ENCODE measurements at places on chromosomes 3 and 15. TPM values are rescaled to one million over a fixed set of nuclear protein-coding genes. Genes with fewer than 3 reads are reported as not detected.

- DNase-seq = no peak
Measured at GRCh38 chr15:68249058-68249713, 19.7 kb upstream of the CLN6 start.

GRCh38 chr3:103949693-103950092 lies 1417.0 kb upstream of the ALCAM start:
- no peak for DNase-seq

Gene LRTM1
- not detected for total RNA-seq

GRCh38 chr15:83571820-83572707 lies 81.9 kb upstream of the ADAMTSL3 start:
- DNase-seq = no peak

GRCh38 chr15:88250826-88251225 lies 5.7 kb downstream of the NTRK3 start:
- DNase-seq = no peak

Gene ATP8B4
- total RNA-seq = under 0.01 TPM

Gene GOLGA8R
- total RNA-seq = 0.72 TPM

DNA sequence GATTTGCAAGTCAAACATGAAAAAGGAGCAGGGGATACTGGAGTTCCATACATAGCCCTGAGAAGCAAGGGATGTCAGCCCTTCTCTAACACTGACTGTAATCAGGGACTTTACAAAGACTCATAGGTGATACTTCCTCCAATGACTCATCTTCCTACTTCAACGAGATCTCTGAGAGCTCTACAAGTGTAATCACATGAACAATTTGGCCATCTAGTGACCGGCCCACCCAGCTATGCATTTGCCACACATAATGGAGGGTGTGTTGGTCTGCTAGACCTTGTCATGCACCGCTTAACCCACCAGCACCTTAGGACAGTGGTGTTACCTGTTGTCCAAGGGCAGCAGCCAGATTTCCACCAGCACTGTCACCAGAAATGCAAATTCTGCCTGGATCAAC lies 75.3 kb downstream of the NCEH1 start:
- DNase-seq = no peak

DNA sequence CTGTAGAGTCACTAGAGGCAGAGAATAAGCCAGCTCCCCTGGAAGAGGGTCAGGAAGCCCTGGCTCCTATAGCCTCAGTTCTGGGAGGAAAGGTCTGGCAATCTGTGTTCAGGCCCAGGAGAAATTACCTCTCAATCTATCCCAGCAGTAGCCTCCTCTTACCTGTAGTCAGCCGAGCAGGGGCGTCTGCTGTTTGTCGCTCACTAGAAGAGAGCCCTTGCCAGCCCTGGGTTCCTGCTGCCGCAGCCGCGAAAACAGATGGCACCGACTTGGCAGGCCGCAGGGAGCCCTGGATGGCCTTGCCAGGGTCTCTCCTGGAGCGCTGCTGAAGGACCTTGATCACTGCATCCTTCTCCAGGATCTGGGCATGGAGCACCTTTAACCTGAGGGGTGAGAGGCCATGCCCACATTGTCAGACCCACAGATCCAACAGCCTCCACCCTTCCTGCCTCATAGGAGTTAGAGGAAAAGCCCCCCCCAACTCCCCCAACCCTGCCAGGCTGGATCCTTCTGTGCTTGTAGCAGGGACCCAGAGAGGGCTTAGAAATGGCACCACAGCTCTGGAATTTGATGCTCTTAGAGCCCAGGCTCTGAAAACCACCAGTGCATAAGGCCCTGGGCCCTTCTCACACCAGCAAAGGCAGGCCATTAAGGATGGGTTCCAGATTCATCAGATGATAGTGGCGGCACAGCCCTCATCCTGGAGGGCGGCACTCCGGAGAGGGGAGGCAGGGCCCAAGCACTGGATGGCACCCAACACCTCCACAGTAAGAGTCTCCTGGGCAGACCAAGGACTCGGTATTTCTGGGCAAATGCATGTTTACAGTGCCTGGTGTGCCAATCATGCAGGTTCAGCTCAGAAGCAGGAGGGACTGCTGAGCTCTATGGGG lies 14.9 kb downstream of the AMOTL2 start:
- DNase-seq = no peak

GRCh38 chr3:110667216-110667615 lies 404.4 kb upstream of the NECTIN3 start:
- no peak for DNase-seq

DNA sequence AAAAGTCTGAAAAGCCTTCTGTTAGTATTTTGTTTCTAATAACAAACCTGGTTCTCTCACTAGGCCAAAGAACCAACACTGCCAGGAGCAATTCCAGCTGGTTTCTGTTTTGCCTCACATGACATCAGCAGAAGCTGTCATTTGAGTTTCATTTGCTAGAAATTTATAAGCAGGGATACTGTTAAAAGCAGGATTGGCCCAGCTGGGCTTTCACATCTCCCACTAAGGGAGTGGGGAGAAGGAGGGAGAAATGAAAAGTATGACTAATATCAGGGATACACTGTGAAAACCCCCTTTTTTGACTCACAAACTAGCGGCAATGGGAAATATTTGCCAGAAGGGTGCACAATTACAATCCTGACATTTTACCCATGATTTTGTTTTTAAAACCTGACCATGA lies 5.3 kb downstream of the CCDC80 start:
- DNase-seq = peak; percentile 88

- no peak for DNase-seq
Measured at GRCh38 chr3:87498358-87499080, 222.1 kb upstream of the POU1F1 start.

DNA sequence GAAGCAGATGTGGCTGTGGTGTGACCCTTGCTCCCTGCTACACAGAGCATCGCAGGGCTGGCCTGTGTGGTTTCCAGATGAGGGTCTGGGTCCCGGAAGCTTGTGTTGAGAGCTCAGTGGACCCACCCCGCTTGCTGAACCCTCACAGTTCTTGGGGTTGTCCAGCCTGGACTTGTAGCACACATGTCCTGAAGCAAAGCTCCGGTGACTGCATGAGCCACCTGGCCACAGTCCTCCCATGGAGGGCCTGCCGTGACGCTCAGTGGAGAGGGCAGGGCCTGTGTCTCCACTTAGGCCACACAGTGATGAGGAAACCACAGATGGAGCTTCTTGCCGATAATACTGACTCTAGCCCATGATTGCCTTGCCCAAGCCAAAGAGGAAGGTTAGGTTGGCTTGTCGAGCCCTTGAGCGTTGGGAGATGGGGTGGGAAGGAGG lies 62.6 kb downstream of the RGMA start:
- DNase-seq = no peak

GRCh38 chr3:84586427-84586826 lies 372.4 kb upstream of the CADM2 start:
- no peak for DNase-seq

Gene CSPG4
- total RNA-seq = 33.2 TPM

GRCh38 chr15:67781907-67782690 lies 43.2 kb upstream of the SKOR1 start:
- no peak for DNase-seq

GRCh38 chr3:11692532-11692813 lies 48.8 kb upstream of the VGLL4 start:
- no peak for DNase-seq

- DNase-seq = no peak
Measured at GRCh38 chr3:24615177-24615576, 120.5 kb upstream of the THRB start.

- DNase-seq = no peak
Measured at GRCh38 chr15:30073915-30074314, 8.8 kb upstream of the GOLGA8J start.

DNA sequence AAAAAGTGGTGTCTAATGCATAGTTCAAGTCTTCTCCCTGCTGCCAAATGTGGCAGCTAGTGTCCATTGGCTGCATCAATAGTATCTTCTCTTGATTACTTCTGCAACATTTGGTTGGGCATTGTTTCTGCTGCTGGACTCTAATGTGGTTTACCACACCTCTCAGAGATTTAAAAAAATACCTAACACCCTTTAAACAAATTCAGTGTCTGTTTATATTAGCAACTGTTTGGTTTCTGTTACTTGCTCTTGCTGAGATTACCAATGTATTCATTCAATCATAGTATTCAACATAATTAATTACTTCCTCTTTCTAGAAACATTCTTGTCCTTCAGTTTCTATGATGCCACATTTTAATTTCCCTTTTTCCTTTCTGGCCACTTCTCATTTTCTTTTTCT lies 20.3 kb upstream of the NECTIN3 start:
- DNase-seq = no peak

GRCh38 chr15:89593018-89593417 lies 17.7 kb downstream of the TICRR start:
- DNase-seq = no peak

DNA sequence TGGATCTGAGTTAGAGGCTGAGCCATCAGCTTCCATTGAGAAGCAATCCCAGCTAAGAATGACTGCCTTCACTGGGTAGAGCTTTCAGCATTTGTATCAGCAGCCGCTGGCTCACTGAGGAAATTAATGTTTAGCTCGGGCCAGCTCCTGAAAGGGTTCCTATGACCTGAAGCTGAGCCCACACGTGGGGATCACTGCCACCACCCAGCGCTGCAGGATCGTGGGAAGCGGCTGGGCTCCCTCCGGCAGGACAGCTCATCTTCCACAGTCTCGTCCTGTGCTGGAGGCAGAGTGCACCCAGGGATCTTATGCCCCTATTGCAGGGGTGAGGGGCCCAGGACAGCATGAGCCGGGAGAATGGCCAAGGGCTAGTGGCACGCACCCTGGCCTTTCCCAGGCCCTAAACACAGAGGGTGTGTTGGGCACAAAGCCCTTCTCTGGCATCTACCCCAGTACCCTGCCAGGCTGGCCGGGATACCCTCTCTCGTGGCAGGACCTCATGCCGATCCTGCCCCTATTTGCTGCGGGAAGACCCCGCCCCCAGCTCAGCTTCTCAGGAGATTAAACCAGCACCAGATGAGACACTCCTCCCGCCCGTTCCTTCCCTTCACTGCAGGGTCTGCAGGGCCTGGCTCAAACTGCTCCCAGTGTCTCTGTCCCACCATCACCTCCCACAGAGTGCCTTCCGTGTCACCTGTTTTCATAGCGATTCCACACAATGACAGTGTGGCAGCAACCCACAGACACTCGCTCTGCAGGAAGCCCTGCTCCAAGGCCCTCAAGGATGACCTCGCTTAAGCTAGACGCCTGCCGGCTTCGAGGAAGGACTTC lies 28.5 kb downstream of the KLHL25 start:
- no peak for DNase-seq

- no peak for DNase-seq
Measured at GRCh38 chr3:28853830-28854229, 427.0 kb upstream of the RBMS3 start.

Gene EOMES
- 0.55 TPM for total RNA-seq

DNA sequence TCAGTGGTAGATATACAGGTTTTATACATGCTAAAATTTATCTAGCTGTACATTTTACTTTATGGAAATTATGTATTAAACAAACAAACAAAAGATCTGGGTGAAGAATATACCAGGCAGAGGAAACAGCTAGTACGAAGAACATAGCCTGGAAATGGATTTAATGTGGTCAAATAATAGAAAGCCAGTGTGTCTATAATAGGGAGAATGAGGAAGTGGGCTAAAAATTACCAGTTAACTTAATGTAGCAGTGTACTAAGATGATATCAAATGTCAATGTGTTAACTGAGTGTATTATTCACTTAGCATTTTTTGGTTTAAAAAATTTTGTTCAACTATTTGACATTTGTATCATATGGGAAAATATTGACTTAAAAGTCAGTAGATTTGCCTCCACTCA lies 22.8 kb upstream of the SLC15A2 start:
- DNase-seq = no peak

Gene EFCAB12
- total RNA-seq = 0.92 TPM

Gene SLC28A1
- not detected for total RNA-seq
